ENCODE measurements at places on chromosomes 12 and 14.

DNA sequence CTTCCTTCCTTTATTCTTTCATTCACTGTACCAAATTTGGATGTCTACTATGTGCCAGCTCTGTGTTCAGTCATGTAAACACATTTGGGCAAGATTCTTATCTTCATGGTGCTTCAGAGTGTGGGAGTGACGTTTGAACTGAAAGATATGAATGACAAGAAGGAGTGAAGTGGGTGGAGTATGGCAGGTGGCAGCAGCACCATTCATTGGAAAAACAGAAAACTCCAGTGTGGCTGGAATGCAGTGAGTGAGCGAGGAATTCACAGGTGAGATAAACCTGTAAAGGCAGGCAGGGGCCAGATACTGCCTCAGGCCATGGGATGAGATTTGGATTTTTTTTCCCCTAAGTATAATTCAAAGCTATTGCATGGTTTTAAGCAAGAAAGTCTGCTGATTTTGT, 140.7 kb upstream of the CCDC198 start:
- no peak for DNase-seq

DNA sequence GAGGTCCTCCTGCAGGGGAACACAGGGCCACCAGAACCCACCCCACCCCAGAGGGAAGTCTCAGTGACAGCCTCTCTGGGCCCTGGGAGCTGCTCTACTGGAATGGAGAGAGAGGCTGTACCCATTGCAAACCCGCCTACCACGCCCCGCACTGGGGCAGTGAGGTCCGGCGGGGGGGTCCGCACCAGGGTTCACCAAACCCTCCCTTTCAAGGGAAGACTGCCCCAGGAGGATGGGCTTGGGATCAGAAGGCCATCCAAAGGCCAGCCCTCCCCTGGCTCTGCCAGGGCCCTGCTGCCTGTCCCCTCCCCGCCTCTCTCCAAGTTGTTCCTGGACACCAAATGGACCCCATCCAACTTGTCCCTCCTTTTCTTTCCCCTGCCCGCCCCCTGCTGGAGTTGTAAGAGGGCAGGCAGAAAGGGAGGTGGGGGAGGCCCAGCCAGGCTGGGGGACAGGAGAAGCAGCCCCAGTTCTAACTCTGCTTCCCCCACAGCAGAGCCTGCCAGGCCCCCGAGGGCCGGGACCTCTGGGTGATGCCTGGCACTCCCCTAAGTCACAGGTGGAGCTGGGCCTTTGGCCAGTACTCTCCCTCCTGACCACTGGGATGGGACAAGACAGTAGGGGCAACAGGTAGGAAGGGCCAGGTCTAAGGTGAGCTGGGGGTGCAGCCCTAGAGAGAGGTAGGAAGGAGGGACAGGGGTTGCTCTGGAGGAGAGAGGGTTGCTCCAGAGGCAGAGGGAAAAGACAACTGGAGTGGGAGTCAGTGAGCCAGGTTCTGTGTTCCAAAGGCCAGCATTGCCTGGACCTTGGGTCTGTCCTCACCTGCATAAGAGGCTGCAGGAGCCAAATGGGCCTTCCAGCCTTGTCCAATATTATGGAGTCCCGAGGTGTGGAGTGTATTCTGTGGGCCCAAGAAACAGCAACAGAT, 3.2 kb upstream of the DIO3 start:
- no peak for DNase-seq

- no peak for DNase-seq
These were observed 846 bp downstream of the BRMS1L start for GRCh38 chr14:35826952-35827416.

DNA sequence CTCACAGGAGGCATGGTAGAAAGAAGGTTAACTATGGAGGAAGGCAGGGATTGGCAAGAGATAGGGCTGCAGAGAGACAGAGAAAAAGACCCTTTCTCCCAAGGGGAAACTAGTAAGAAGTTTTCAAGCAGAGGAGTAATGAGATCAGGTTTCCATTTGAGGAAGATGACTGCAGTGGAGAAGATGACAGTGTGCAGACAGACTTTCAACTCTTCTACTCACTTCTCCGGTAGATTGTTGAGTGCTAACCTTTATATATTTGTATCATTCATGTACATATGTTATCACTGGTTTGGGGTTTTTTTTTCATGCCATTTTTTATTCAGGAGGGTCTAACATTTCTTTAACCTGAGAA, 5.9 kb upstream of the B3GNT4 start:
- DNase-seq, result no peak

GRCh38 chr12:23954332-23954731, 4.9 kb upstream of the SOX5 start:
- no peak for DNase-seq

DNA sequence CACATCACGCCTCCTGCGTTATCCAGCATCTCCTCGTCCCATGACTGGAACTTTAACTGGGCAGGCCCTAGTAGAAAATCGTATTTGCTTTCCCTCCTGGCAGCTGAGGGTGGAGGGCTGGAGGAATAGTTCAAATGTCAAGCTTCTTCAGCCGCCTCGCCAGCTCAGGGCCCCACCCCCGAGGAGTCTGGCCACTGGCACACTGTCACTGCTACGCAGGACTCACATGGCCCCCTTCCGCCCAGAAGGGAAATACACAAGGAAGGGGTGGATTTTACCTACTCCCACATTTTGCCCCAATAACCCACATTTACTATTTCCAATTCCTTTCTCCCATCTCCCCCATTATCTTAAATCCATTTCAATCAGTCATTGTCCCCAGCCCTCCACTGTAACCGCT, 8.6 kb downstream of the SLC6A13 start:
- DNase-seq, result no peak

DNA sequence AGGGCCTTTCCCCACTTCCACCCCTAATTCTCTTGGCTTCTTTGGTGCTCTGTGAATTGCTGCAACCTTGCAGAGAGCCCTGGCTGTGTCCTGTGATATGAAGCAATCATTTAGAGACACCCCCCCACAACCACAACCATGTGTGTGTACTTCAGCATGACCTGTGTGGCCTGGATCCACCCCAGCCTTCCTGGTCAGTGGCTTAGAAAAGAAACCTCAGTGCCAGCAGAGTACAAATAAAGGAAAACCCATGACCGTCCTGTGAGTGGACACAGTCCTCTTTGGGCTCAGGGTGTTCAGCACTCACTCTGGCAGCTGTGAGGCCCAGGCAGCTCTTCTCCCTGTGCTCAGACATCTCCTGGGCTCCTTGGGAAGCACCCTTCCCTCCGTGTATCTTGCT, 206.6 kb upstream of the DIO3 start:
- no peak for DNase-seq

GRCh38 chr12:105562199-105562971, 231.9 kb downstream of the C12orf75 start:
- DNase-seq, result no peak

DNA sequence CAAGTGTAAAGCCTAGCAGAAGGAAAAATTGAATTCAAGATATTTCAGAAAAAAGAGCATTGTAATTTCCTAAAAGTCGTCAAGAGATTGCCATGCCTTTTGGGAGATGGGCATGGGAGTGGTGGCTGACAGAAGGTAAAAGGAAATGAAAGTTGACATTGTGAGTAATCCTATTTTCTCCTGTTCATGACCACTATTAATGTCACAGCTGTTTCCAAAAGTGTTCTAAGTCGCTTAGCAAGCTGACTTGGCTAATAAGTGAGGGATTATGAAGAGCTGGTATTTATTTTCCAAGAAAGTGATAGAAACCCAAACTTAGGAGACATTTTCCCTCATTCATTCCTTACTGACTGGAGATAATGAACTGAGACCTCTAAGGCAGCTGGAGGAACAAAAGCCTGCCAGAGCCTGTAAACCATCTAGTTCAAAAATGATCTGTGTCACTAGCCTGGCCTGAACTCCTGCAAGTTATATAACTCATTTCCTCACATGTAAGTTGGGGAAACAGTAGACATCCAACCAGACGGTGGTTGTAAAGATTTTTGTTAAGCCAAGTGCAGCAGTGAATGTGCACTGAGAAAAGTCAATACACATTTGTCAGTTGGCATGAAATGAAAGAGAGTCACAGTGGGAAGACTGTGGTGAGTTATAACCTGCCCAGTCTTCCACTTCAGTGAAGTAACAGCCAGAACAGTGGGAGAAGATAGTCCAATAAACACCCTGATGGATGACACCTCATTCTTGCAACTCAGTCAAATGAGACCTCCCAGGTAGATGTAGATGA, 75.8 kb downstream of the DIO2 start:
- DNase-seq, result no peak

DNA sequence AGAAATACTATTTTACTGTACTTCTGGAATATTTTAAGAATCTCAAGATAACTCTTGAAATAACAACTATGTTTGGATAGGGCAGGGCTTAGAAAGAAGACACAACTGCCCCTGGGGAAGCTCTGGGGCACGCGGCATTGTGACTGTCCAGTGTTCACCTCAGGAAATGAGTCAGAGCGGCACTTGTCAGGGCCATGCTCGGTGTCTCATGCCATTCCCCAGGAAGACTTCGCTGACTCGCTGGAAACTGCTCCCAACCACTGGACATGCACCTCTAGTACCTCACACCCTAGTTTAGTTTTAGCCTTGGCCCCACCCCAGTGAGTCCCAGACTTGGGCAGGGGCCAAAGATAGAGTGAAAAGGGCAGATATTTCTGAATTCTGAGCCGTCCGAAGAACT, 192.0 kb downstream of the TTC7B start:
- DNase-seq, result no peak

DNA sequence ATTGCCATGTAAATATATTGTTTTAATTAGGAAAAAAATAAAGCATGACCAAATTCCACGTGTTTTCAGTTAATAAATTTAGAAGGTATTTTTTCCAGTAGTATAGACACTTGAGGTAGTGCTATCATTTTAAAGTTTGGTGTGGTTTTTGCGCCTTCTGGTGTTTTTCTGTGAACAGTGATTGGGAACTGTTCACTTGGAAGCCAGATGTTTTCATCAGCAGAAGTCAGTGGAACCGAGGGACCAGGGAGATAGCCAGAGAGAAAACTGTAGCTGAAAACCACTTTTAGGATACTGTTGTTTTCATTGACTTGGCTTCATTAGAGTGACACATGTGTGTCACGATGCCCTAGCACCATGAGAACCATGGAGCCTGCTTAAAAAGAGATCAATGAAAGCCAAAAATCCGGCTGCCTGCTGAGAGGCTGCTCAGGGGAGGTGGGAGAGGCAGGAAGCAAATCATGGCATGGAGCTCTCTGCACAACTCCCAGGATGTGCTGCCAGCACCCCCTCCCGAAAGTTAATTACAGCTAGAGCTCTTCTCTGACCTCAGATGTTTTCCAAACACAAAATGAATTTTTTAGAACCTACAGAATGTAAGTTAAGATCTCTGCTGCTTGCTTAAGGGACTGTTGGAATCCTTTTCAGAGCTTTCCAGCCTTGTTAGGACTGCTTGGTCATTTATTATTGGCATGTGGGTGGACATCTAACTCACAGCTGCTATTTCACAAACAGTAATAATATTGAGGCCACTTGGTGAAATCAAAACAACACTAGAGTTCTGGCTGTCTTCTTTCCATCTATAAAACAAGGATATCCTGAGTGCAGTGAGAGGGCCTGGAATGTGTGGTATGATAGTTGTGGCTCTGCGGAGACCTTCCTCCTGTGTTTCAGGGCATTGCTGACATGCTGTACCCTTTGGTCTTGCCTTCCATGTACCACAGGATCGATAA, 192.3 kb downstream of the ANO4 start:
- DNase-seq, result no peak

- DNase-seq, result no peak
These were observed 276.4 kb upstream of the SFSWAP start for GRCh38 chr12:131434208-131435125.

GRCh38 chr14:55245657-55246268, 25.5 kb upstream of the FBXO34 start:
- no peak for DNase-seq

- DNase-seq, result no peak
These were observed 456.2 kb upstream of the MGAT4C start for GRCh38 chr12:86712425-86712843.

DNA sequence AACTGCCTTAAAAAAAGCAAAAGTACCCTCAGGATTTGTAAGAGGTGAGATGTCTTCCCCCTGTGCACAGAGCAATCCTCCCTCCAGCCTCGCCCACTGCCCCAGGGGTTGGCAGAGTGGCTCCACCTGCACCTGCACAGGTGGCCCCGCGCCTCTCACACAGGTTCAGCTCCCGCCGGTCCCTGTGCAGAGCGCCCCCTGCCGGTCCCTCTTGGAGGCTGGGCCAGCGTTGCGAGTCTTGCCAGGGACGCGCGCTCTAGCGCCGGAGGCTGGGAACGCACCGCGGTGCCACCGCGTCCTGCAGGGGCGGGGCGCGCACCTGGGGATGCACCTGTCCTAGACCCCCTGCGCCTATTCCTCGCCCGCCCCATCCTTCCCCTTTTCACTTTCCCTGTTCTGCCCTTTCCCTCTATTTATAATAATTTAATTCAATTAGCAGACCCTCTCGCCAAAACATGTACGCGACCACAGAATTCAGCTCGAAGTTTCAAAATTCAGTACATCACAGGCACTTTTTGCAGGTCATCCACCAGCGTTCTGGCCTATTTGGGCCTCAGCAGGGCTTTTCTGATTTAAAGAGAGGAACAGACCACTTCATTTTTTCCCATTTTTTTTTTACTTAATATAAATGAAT, 618.6 kb downstream of the AACS start:
- peak; percentile 12 for DNase-seq

Data from stimulated activated CD8-positive, alpha-beta memory T cell treated with anti-CD3 and anti-CD28 coated beads, Interleukin-7, amount 100 ng/mL, for 24 hours (primary cell).